ENCODE measurements at places on chromosomes 13 and 19.

DNA sequence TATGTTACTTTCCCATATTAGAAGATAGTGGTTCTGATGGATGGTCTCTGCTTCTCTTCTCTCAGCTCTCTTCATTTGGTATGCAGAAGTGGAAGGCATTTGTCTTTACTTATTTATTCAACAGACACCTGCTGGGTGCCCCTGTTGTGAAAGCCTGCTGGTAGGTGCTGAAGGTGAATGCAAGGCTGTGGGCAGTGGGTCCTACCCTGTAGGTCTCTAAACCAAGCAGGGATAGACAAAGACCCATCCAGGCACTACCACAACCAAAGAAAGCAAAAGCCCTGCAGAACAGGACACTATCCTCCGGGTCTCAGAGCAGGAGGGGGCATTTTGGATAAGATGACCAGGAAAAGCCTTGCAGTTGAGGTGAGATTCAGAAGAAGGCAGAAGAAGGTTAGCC lies 106.1 kb downstream of the STARD13 start:
- DNase-seq: no peak

DNA sequence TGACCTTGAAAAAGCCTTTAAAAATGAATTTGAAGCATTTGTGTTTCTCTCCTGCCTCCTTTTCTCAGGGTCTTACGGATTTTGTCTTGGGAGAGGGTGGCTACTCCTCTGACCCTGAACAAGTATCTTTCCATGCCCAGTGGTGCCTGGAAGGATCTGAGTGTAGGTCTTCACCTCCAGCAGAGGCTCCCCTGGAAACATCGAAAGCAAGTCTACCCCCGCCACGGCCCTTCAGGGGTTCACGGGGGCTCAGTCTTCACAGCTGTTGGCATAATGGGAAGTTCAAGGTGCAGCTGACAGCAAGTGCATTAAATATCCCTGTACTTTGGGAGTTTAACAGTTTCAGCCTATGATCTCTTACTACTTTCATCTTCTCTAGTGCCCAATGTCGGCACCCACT lies 42.7 kb upstream of the SLC15A1 start:
- no peak for DNase-seq

DNA sequence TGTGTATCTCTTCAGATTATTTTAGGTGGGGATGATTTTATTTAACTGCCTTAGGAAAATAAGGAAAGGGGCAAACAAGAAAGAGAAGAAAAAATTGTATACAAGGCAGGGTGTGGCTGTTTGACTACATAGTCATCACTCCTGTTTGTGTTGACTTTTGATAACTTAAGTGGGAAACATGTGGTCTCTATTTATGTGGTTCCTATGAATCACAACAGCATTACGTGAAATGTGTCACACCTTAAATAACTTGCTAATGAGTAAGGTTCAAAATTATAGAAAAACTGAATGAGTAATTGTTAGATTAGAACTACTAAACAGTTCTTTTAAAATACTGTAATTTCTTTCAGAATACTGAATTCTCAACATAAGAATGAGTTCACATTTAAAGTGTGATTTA lies 69.3 kb downstream of the LMO7 start:
- DNase-seq: no peak

GRCh38 chr13:28557725-28558520 lies 63.0 kb upstream of the FLT1 start:
- DNase-seq: no peak

- no peak for DNase-seq
Observed at GRCh38 chr13:30486230-30487074, 20.7 kb upstream of the HMGB1 start.

DNA sequence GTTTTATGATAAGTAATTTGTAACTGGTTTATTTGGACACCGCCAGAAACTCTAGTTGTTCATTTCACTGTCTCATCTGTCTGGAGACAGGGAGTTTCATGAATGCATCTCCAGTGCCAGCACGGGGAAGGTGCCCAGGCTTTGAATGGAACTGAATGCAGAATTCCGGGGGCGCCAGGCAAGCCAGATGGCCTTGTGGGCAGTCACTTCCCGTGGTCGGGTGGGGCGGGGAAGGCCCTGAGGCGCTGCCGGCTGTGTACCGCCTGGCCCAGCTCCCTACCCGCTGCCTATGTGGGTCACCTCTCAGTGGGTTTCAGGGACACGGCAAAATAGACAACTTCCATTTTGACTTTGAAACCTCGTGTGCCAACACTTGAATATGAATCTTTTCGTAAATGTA lies 28.8 kb upstream of the MCF2L start:
- DNase-seq: no peak

- no peak for DNase-seq
Observed at GRCh38 chr19:45114116-45114515, 21.1 kb downstream of the PPP1R37 start.

DNA sequence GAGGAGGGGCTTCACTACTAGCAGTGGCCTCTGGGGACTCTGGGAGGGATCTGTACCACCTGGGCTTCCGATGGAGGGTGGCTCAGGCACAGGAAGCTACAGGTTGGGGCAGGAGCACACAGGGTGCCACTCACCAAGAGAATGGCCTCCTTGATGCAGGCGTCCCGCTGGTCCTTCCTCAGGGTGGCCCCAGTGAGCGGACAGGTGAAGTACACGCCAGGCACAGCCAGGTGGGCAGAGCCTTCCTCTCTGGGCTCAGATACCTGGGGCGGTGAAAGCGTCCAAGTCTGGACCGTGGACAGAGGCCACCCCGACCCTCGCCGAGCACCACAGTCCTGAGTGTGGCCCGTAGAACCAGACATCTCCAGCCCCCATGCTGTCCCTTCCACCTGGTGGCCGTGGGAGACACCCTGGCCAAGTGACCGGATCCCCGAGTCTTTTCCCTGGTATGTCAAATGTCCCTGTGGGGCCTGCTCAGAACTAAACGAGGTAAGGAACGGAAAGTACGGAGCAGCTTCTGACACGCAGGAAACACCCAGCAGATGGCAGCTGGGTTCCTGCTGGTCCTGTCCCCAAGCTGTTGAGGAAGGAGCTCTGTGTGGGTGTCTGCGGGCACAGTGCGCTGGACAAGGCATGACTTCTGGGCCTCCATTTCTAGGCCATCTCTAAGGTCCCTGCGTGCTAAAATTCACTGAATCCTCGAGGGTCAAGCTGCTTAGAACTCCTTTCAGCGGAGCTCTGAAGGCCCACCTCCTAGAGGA lies 5.2 kb downstream of the UBXN6 start:
- DNase-seq: no peak

GRCh38 chr19:49921871-49922795 lies 6.9 kb upstream of the ATF5 start:
- DNase-seq: no peak

DNA sequence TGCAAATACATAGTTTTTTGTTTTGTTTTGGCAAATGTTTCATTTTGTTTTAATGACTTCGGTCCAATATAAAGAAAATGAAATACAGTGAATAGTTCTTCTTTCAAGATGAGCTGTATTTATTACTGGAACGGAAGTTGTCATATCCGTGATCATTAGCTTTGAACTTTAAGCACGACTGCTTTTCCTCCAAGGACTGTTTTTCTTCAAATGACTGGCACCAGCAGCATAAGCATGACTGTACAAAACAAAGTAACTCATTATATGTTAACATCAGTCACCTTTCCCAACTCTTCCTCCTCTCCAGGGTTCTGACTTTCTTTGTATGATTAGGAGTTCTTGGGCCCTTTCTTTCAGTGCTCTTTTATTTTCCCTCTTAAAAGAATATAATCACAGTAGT lies 20.5 kb downstream of the EDNRB start:
- no peak for DNase-seq

- no peak for DNase-seq
Observed at GRCh38 chr13:75587679-75588078, 38.1 kb downstream of the UCHL3 start.

DNA sequence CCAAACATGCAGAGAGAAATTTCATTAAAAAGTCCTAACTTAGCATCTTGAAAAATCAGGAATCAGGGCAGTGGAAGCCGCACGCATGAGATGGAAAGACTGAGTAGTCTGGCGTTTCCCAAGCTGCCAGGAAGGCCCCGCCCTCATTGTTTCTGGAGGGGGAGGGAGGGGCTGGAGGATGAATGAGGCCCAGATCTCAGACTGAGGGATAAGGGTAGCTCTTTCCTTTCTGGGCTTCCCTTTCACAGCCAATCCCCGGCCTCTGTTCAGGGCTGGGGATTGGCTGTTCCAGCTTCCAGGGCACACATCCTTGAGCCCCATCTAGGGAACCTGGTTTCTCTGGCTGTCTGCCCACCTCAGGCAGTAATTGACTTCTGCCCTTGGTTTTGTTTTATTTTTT lies 7.3 kb downstream of the C19orf53 start:
- no peak for DNase-seq

GRCh38 chr19:10402441-10403038 lies 802 bp downstream of the CDC37 start:
- DNase-seq: no peak

DNA sequence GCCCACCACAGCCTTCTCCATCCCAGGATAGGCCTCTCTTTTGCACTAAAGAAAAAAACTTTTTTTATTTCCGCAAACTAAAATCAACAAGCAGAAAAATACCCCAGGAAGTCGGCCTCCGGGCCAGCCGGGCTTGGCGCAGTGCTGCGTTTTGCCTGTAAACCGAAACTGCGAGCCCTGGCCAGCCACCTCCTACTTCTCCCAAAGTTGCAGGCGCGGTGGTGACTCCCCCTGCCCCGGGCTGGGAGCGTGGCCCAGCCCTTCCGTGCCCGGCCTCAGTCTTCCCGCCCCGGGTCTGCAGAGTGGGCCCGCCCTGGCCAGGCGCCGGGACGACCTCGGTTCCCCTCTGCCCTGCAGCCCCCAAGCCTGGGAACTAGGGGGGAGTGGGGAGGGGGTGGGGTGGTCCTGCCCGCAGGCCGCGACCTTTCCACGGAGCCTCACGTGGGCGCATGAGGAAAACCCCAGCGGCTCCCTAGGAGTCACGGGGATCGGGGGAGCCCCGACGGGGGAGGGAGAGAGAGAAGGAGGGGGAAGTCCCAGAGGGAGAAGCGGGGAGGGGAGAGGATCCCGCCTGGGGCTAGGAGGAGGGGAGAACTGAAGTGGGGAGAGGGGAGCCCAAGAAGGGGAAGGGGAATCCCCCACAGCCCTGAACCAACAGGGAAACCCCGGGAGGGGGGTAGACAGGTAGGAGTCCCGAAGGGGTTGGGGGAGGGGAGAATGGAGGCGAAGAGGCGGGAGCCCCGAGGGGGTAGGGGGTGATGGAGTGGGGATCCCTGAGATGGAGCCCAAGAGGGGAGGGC lies 3.0 kb downstream of the GADD45B start:
- DNase-seq: peak; percentile 63

- DNase-seq: no peak
Observed at GRCh38 chr19:33374236-33374714, 766 bp downstream of the CEBPG start.

DNA sequence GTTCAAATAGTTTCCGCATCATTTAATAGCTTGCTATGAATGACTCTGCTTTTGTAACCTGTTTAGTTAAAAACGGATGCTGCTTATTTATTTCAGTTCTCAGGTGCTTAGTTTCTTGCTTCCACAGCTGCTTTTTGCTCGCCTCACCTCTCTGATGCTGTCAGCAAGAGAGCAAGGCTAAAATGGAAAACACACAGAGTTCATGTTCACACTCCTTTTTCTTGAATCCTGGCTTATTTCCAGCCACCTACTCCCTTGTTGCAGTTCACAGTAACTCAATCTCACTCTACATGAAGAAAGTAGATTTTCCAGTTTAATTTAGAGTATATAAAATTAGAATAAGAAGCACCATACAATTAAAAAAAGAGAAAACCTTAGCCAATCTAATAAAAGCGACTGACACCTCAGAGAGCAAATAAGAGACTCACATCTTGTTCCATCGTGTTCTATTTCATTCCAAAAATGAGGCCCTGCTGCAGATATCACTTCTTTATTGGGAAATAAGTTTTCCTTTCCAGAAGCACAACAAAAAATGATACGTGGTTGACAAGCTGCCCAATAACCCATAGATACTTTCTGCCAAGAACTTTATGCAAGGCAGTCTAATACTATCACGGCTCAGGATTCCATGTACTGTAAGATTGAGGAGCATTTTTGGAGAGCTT lies 326.1 kb upstream of the SLITRK1 start:
- DNase-seq: no peak

GRCh38 chr13:113224486-113224885 lies 15.1 kb downstream of the CUL4A start:
- no peak for DNase-seq

DNA sequence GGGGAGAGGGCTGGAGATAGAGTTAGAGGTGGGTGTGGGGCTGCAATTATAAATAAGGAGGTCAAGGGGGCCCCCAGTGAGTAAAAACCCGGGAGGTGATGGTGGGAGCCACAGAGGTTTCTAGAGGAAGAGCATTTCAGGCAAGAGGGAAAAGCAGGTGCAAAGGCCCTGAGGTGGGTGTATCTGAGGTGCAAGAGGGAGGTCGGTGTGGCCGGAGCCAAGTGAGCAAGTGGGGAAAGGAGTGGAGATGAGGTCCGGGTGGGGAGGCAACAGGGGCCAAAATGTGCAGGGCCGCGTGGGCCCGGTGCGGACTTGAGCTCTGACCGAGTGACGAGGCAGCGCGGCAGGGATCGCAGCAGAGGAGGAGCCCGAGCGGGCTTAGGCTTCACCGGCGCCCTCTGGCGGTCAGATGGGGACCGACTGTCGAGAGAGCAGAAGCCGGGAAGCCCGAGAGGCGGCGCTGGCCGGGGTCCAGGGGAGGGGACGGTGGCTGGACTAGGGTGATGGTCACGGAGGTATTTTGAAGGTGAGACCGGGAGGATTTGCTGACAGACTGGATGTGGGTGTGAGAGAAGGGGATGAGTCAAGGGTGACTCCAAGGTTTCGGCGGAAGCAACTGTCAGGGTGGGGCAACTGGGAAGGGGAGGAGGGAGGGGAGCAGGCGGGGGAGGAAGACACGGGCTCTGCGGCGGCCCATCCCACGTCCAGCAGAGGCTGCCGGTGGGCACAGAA lies 17.7 kb upstream of the SPACA4 start:
- DNase-seq: peak; percentile 88

- no peak for DNase-seq
Observed at GRCh38 chr13:37944869-37945442, 75.4 kb upstream of the TRPC4 start.

DNA sequence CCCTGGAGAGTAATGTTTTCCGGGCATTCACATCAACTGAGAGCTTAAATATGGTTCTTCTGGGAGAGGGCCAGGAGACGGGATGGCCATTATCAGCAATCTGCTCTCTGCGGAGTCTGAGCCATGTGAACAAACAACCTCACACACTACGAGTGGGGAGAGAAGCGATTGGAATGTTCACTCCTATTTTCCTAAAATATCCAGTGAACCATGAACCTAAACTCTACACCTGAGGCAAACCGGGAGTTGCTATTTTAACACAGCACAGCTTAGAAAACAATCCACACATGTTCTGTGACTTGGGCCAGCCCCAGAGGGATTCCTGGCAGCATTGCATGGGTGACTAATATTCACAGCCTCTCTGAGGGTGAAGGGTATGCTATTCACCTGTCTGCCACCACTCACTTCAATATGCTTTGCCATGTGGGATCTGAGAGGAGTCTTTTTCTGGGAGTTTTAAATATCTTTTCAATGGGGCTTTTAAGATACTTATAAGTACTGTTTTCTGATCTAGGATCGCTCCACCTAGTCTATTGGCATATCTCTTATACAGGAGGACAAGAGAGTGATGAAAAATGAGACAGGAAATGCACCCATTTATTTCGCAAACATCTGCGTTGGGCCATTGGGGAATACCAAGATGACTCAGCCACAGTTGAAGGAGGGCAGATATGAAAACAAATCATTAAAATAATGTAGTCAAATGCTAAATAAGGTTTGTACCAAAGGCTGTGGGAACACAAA lies 72.6 kb upstream of the SERP2 start:
- DNase-seq: no peak

All from activated gamma-delta T cell treated with Interleukin-2 at 50 U/mL for 16 hours (primary cell).